ENCODE measurements at places on chromosomes 5 and 9. TPM values are rescaled to one million over a fixed set of nuclear protein-coding genes. Genes with fewer than 3 reads are reported as not detected.
A peak's percentile ranks its signal among the peaks of the same experiment; 100 is the strongest.

BSPRY gene
- 8.0 TPM for polyA plus RNA-seq

DNA sequence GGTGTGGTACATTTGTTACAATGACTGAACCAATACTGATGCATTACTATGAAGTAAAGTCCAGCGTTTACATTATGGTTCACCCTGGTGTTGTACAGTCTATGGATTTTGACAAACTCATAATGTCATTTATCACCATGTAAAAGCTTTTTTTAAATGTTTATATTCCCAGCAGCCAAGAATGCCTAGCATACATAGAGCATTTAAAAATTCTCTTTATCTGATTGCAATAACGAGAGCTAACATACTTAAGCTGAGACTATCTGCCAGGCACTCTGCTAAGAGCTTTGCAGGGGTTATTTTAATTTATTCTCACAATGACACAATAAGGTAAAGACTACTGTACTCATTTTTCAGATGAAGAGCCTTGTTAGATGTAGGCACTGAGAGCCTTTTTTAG, 24.1 kb downstream of the PRDM6 start:
- DNase-seq: no peak

DNA sequence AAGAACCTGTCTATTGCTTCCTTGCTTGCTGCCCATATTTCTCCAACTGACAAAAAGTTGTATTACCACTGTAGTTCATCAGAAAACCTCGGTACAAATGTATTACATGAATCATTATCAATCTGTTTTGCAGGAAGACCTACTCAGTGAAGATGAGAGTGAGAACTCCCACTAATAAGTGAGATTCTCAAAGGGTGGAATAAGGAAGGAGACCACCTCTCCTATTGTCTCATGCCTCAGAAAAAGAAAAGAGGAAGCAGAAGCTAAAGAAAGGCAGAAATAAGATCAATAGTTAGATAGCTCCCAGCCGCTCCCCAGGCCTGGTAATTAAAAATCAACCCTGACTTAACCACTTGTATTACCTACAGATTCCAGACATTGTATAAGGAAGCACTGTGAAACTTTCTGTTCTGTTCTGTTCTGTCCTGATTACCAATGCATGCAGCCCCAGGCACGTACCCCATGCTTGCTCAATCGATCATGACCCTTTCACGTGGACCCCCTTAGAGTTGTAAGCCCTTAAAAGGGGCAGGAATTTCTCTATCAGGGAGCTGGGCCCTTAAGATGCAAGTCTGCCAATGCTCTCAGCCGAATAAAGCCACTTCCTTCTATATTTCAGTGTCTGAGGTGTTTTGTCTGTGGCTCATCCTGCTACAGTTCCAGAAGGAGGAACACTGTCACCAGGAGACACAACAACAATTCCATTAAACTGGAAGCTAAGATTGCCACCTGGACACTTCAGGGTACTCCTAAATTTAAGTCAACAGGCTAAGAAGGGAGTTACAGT, 152.5 kb upstream of the COX7C start:
- no peak for DNase-seq

DNA sequence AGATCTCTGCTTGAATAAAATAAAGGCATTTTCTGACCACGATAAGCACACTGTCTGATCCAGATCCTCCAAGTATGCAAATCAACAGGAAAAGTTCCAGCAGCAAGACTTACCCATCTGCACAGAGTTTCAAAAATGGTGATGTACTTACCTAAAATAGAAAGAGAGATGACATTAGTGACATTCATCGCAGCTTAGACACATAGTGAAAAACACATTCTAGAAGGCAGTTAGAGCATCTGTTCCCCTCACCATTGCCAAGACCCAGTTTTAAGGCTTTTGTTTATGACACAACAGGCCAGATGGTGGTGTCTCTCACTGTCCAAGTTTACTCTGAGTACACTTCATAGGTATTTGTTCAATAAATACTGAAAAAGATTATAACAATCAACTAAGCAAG, 207.7 kb downstream of the PDE4D start:
- DNase-seq: peak; percentile 30

ANKRD55 gene
- polyA plus RNA-seq: 0.66 TPM

LCN15 gene
- 0.10 TPM for polyA plus RNA-seq

SPATA31C1 gene
- polyA plus RNA-seq: not detected

GRCh38 chr9:77013206-77013931, 6.1 kb upstream of the FOXB2 start:
- no peak for DNase-seq

- DNase-seq: no peak
Measured at GRCh38 chr9:112120439-112120925, 54.6 kb downstream of the SUSD1 start.

TICAM2 gene
- 6.2 TPM for polyA plus RNA-seq

DNA sequence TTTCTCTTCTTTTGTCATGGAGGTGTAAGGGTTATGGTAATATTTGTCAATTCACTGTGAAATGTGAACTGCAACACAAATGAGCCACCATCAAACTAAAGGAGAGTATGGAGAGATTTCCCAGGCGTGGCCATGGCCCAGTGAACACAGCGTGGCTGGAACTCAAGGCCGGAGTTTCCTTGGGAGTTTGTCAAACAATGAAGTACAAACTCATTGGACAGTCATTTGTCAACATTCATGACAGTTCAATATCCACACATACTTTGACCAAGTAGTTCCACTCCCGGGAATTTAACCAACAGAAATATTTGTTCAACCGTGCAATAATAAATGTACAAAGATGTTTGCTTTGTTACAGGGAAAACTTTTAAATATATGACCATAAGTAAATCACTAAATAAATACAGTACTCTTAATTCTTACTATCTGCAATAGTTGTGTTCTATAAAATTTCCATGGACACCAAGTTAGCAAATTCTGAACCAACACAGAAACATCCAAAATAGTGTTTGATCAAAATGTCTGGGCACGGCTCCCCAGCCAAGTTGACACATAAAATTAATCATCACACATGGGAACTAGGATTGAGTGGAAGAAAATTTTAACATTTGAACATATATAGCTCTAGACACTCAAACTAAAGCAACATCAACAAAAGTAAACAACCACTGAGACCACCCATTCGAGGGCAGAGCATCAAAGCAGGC, 87.1 kb downstream of the DIRAS2 start:
- no peak for DNase-seq

GRCh38 chr9:86511614-86512360, 157.6 kb upstream of the TUT7 start:
- DNase-seq: no peak

DNA sequence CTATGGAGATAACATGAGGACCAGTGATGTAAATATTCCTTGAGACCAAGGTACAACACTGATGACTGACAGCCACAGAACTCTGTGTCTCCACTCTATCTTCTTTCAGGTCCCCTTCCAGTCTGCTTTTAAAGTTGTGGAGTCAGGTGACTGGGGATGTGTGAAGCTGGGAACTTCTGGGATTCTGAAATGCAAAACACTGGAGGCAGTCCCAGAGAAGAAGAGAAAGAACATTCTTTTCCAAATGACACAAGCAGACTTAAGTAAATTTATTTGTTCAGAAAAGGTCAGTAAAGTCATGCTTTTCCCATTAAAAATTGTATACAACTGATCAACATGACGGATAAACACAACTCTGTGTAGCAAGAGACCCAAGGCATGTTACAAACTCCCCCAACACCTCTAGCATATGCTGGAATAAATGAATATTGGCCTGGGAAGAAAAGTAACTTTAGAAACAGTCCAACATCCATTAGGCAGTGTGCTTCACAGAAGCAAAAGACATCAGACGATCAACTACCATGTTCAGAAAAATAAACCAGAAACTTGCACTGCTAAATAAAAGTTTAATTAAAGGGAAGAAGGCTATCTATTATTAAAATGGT, 92.4 kb upstream of the IFNK start:
- no peak for DNase-seq

- no peak for DNase-seq
Measured at GRCh38 chr5:179864686-179865085, 6.1 kb upstream of the MRNIP start.

SPATA24 gene
- polyA plus RNA-seq: 7.5 TPM

DNA sequence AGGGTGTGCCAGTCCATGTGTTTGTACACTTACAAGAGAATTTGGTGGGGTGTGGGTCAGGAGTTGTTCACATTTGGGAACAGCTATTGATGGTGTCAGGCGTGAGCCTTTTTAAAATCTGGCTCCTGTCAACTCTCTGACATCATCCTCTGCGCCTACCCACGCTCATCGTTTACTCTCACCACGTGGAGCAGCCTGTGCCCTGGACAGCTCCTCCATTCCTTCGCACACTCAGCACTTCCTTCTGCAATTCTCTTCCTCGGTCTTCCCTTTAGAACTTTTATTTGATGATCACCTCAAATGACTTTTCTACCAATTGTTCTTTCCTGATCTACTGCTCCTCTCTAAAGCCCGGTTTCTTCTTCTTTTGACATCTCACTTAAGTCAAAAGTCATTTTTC, 42.1 kb upstream of the GNAQ start:
- DNase-seq: no peak

GRCh38 chr5:73419465-73420390, 28.8 kb downstream of the FOXD1 start:
- DNase-seq: no peak

GRCh38 chr5:157069949-157070348, 11.0 kb upstream of the HAVCR1 start:
- DNase-seq: no peak

DNA sequence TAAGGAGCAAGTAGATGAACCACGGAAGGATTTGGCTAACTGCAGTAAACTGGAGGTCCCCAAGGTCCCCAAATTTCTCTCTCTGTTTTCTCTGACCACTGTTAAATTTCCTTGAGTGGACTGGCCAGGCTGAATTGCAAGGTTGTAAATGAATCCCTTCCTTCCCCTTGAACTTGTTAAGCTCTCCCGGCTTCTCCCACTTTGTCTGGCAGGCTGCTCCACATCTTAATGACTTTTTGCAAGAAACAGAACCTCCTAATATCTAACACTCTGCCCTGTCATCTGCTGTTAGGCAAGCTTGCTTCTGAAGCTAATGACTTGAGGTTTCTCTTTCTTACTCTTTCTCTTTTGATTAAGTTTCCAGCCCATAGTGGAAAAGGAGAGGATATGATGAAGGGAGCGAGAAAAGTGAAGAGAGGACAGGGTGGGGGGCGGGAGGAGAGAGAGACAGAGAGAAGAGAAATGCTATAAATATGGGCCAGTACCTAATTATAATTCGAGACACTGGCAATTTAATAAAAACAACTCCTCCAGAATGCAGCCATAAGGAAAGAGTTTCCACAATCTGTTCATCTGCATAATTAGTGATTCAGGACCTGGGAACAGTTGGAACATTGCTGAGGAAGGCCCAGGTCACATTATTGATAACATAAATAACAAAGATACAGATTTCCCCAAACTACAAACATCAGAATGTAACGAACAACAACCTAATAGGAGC, 437.3 kb upstream of the MPDZ start:
- peak; percentile 58 for DNase-seq

- no peak for DNase-seq
Measured at GRCh38 chr5:168820874-168821273, 241.7 kb upstream of the PANK3 start.

CDX1 gene
- 0.42 TPM for polyA plus RNA-seq

GRCh38 chr9:3740690-3741419, 215.1 kb upstream of the RFX3 start:
- DNase-seq: no peak

- no peak for DNase-seq
Measured at GRCh38 chr5:139251281-139251687, 42.3 kb upstream of the MATR3 start.

MARCOL gene
- polyA plus RNA-seq: 0.11 TPM

DNA sequence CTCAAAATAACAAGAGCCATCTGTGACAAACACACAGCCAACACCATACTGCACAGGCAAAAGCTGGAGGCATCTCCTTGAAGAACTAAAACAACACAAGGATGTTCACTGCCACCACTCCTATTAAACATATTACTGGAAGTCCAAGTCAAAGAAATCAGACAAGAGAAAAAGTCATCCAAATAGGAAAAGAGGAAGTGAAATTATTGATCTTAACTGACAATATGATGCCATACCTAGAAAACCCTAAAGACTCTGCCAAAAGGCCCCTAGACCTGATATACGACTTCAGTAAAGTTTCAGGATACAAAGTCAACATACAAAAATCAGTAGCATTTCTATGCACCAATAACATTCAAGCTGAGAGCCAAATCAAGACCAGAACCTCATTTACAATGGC, 30.0 kb upstream of the MACIR start:
- no peak for DNase-seq

DNA sequence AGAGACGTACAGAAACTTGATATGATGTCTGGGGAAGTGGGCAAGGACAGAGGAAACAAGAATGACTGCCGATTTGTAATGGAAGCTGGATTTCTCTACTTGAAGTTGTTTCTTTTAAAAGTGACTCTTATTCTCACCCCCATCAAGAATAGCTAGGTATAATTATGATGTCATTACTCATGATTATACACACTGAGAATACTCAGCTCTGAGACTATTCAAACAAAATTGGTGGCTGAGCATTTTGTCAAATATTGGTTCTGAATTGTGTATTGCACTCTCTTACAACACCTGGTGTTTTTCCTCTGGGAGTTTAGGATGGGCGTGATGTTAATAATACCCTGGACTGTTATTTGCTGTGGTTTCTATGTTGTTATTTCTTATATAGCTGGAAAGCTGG, 46.3 kb downstream of the MAST4 start:
- DNase-seq: no peak

GRCh38 chr9:1001838-1002237, 25.4 kb downstream of the DMRT3 start:
- no peak for DNase-seq
